Muscle of leg (tissue), 16 donors: ENCODE measurements at places on chromosomes 7 and 10.

DNA sequence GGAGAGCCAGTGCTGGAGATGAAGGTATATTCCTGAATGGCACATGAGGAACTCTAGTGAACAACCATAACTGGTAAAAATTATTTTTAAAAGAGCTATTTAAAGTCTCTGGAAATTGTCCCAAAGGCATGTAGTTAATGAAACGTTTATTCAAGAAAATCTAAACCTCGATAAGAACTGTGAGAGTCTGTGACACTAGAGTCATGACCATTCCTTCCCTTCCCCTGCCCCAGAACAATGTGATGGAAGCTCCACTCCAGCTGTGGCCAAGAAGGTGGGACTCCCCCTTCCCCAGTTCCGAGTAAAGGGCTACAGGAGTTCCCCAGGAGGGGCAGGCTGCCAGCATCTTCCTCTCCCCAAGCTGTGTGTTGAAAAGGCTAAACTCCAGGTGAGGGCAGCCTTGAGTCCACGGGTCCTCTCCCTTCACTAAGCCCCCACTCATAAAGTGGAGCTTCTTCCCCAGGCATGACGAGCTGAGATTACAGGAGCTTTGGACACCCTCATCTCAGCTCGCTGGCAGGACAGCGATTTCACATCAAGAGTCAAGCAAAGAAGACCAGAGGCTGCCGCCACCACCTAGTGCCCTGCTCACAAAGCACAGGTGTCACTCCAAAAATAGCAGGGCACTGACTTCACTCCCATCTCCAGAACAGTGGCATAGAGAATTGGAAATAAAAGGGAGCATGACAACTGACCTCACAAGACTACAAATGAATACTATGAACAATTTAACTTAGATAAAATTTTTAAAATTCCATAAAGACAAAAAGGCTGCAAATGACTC is 68.5 kb downstream of the NHLRC2 start:
- no peak for DNase-seq

DNA sequence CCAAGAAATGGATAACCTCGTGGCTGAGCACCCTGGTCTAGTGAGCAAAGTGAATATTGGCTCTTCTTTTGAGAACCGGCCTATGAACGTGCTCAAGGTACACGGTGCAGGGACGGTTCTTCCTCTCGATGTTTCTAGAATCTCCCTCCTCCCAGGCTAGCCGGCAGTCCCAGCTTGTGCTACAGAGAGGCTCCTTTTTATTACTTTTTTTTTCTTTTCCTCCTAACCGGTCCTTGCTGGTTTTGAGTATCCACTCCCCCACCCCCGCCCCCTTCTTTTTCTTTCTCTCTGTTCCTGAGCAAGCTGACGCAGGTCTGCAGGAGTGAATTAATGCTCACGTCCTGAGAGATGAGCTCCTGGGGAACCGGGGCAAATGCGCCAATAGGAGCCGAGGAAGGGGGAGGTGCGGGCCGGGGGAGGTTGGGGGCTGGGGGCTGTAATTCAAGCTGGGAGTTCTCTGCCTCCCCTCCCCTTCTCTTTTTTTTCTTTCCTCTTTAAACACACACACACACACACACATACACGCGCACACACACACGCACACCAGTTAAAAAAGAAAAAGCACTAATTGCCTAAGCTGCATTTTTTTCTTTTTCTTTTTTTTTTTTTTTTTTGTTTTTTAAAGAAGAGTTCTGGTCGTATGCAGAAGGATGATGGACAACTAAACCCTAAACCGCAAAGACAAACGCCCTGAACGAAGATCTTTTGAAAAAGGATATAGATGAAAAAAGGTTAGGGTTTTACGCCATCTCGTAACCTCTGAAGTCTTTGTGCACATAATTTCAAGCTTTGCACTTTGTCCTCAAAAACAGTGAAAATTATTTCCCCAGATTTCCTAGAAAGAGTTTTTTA is 6.6 kb downstream of the CPA2 start:
- DNase-seq, result peak; percentile 99

DNA sequence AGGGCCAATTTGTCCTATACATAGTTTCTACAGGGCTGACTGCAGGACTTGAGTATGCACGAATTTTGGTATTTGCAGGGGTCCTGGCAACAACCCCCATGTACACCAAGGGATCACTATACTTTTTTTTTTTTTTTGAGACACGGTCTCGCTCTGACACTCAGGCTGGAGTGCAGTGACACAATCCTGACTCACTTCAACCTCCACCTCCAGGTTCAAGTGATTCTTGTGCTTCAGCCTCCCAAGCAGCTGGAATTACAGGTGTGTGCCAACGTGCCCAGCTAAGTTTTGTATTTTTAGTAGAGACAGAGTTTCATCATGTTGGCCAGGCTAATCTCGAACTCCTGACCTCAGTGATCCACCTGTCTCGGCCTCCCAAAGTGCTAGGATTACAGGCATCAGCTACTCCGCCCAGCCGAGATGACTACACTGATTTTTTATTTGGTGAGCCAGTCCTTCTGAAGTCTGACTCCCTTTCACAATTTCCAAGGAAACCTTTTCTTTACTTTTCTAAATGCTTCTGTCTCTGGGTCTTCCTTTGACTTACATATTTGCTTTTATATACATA is 19.8 kb downstream of the CFAP70 start:
- no peak for DNase-seq

DNA sequence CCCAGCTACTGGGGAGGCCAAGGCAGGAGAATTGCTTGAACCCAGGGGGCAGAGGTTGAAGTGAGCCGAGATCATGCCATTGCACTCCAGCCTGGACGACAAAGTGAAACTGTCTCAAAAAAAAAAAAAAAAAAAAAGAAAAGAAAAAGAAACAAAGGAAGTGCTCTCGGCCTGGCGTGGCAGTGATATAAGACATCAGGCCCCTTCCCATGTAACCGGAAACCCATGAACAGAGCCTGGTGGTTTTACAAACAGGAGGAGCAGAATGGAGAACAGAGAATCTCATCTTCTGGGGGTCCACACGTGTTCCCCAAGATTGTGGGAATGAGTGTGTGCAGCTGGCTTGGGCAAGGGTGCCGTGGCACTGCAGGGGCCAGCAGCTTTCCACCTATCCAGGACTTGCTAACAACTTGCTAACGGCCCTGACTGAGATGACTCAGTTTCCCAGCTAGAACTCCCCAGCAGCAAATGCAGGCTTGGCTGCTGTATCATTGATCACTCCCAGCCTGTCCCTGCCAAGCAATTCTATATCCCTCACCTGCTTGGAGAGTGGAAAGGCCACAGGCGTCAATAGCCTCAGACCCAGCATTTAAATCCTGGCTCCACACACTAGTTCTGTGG is 103.0 kb downstream of the COL26A1 start:
- no peak for DNase-seq

GRCh38 chr7:5997210-5997808 is 11.5 kb downstream of the PMS2 start:
- peak; percentile 84 for DNase-seq

GRCh38 chr10:75283078-75283670 is 47.4 kb upstream of the COMTD1 start:
- DNase-seq, result peak; percentile 50

DNA sequence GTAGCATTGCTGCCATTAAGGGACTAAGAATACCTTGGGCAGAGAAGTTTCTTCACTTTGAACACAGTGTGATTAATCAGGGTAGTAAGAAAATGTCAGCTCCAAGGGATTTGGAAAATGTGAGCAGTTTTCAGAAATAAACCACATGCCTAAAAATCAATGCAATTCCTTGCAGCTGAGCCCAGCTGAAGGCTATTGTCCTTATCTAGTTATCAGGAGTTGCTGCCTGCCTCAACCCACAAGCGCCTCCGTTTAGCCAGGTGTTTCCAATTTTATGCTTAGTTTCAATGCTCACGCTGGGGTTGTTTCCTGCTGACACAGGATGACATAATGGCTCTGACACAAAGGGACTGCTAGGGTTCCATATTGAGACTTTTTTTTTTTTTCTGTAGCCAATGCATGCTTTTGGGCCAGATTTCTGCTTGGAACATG is 132.3 kb upstream of the ANK3 start:
- DNase-seq, result peak; percentile 66

- no peak for DNase-seq
Observed at GRCh38 chr10:104581884-104582601, 59.0 kb upstream of the SORCS3 start.

GRCh38 chr7:51158211-51158610 is 158.4 kb downstream of the COBL start:
- no peak for DNase-seq
